Calu3 (cell line): ENCODE measurements at places on chromosomes 7 and 10. TPM values are rescaled to one million over a fixed set of nuclear protein-coding genes. Genes with fewer than 3 reads are reported as not detected.

GRCh38 chr7:47580811-47581331 lies 1.0 kb downstream of the TNS3 start:
- peak; percentile 43 for DNase-seq

DNA sequence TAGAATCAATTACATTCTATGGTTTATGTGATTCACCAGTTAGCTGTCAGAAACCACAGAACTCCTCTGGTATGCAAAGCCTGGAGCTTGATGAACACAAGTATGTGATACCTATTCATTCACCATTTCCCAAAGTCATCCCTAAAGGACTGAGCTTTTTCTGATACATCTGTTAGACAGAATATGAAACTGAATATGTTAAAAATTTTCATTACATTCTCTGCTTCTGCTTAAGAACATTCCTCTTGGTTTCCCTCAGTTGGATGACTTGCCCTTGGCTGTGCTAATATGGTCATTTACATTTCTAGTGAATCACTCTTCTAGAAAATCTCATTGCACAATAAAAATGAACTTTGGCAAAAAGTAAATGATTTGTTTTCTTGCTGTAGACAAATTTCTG lies 10.8 kb upstream of the PON1 start:
- DNase-seq = no peak

DNA sequence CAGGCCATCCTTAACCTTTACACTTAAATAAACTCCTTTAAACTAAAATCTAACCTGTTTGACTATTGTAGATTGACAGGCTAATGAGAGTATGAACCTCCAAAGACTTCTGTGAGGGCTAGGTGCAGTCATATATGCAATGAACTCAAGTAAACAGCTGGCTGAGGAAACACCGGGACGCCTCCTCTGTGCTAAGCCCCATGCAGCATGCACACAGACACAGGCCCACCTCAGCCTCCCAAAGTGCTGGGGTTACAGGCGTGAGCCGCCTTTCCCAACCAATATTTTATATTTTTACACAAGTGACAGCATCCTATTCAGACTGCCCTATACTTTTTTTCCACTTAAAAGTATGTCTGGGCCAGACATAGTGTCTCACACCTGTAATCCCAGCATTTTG lies 1.5 kb upstream of the FXYD4 start:
- DNase-seq = no peak

- no peak for DNase-seq
Measured at GRCh38 chr7:69962186-69963065, 364.2 kb downstream of the AUTS2 start.

DNA sequence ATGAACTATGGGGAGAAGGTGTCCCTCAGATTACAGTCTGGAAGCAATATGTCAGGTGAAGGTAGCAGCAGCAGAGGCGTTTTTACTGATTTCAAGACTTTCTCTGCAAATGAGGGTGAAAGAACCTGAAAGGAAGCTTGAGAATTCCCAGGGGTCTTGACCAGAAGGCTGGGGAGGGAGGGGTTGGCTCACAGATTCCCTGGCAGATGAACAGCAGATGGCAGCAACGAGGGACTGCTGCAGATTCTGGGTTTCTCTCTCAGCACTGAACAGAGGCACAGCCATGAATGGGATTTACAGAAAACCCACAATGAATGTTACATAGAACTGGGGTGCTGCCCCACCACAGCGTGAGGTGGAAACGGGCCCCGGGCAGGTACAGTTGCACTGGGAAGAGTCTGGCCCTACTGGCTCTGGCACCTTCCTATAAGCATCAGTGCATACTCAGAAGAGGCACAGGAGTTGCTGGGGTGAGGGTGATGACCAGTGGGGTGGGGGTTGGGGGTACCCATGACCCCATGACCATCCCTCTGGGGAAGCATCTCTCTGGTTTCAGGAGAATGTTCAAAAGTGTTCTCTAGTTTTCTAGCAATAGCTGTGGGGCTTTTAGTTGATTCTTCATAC lies 317.8 kb downstream of the SH2D4B start:
- DNase-seq = peak; percentile 44

DNA sequence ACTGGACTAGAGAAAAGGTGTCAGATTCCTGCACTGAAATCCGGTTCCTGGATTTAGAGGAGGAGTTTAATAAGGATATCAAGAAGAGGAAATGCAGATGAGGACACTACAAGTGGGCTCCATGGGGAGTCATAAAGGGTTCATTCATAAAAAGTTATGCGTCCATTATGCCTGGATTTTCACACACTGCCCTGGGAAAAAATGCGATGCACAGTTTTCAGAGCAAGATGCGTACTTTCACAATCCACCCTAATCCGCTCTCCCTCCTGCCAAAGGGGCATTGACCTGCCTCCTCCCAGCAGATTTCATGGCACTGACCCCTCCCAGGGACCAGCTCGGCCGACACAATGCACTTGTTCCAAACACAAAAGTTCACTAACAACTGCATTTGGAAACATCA lies 42.2 kb upstream of the OPALIN start:
- no peak for DNase-seq

GRCh38 chr7:2182461-2182860 lies 50.3 kb downstream of the MAD1L1 start:
- no peak for DNase-seq

DNA sequence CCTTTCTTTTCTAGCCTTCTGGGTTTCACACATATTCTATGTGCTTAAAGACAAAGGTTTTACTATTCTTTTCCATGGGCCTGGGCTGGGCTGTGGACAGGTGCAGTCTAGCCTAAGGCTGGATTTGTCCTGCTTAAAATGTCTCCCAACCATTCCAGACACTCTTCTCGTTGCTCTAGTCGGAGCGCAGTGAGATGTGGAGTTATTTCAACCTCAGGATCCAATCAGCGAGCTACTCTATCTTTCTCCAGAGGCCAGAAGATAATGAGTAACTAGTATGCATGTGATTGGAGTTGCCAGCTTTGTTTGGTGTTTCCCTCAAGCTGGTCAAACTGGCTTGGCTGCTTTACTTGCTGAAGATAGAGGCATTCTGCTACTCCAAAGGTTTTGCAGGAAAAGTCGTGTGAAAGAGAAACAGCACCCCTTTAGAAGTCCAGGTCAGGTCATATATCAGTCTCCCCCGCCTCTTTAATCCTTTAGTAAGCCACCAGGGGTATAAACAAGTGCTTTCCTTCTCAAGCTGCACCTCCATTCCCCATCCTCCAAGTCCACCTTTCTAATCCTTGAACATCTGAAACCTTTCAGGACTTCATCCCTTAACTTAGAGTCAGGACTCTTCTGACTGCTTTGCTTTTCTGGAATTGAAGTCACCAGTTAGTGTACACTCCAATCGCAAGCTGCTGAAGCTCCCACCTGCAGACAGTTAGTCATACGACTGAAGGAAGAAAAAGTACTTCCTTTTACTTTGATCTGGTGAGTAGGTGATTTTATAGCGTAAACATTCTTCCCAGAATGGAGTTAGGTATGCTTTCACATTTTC lies 78.8 kb downstream of the DNMBP start:
- DNase-seq = peak; percentile 78

DNA sequence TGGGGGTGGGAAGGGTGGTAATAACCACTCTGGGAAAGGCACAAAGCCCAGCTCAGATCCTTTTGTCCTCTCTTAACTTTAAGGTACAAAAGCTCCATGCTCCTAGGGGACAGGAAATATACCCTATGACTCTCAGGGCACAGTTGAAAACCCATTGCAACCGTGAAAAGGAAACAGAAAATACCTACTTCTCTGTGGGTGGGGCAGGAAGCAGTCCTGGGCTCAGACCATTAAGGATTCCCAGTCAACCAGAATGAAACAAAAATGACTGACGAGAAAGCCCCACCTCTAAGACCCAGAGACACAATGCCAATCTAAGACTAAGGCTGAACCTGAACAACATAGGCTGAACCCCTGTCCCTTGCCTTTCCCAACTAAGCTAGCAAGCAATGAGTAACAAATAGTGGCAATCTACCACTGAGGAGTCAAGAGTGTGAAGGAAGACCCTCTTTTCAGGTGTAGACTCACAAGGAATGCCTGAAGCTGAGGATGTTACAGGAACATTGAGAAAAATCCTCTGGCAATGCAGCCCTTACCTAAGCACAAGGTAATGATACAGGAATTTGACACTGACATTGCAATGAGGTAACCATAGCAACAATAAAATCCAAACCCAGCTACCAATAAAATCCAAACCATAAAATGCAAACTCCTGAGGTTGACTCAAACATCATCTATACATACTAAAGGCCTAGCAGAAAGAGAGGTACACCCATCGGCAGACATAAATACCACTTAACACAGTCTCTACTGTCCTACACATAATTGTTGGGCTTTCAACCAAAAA lies 380.1 kb downstream of the HPSE2 start:
- no peak for DNase-seq

DNA sequence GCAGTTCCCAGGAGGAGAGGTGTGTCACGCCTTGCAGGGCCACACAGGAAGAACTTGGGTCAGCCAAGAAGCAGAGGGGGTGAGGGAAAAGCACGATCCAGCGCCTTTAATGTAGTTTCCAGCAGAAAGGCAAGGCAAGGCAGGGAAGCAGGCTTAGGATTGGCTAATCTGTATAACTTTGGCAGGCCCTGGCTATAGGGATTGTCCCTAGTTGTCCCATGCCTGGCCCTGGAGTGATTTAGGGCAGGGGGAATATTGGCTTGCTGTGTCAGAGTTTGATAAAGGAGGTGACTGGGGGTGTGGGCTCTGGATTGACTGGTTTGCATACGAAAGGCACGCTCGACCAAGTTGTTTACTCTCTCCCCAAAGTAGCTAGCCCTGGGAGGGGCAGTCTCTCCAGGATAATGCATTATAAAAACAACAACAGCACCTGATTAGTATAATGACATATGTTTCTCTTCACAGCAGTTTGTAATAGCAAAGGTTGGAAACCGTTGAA lies 44.5 kb downstream of the RBM28 start:
- DNase-seq = no peak

DNA sequence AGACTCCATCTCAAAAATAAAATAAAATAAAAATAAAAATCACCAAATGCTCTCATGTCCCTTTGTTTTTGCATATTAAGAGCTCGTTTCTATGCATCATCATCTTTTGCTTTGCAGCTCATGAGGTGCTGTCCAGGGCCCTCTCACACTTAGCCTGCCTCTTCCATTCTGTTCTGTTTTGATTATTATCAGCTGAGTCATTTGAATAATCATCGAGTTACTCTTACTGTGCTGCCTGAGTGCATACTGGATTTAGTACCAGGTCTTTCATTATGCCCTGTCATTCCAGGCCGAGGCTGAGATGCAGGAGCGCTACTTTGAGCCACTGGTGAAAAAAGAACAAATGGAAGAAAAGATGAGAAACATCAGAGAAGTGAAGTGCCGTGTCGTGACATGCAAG lies 33.0 kb downstream of the UCMA start:
- no peak for DNase-seq

DNA sequence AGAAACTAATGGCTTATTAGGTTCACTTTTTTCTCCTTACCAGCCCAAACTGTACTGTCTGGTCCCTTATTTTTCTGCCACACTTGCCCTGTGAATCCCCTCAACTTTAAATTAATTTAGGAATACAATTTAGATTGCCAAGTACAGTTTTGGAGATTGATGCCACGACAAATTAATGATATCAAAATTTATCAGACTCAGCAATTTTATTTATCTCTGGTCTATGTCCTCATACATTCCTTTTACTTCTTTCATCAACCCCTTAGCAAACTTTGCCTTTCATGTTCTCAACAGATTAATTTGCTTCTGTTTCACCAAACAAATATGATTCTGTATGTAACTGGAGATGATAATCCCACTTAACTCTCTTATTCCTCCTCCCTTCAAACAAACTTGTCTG lies 38.2 kb downstream of the SHOC2 start:
- DNase-seq = no peak

GRCh38 chr10:11762706-11763500 lies 20.7 kb downstream of the ECHDC3 start:
- DNase-seq = no peak

DNA sequence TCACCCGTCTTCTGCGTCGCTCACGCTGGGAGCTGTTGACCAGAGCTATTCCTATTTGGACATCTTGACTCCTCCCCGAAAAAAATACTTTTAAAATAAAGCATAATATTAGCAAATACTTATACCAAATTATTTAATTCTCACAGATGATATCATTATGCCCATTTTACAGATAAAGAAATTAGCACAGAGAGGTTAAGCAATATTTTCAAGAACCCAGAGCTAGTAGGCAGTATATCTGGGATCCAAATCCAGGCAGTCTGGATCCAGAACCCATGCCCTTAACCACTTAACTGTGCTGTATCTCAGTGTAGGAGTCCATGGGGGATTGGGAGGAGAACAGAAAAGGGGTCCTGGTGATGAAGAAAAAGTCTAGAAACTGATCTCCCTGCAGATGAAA lies 6.1 kb downstream of the IQUB start:
- no peak for DNase-seq

- no peak for DNase-seq
Measured at GRCh38 chr10:97188261-97188711, 2.5 kb upstream of the SLIT1 start.

DNA sequence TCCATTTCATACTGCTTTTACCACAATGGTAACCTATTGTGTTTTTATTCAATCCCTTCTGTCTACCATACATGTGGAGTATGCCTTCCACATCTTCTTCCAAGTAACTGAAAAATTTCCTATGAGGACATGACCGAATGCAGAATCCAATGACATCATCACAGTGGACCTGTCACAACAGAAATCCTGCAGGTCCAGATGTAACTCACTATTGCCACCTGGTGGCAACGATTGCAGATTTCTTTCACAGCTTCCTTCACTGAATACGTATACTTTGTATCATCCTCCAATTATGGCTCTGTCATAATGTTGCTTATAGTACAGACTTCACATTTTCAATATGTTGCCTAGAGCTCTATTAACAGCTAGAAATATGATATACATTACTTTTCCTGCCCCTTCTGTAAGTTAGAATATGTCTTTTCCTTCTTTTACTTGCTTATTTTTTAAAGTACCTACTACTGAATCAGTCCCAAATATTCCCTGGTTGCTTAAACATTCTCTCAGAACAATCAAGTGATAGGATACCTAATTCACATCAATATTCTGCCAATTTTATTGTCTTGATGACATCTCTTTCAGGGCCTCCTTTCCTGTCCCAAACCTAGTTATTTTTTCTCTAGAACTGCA lies 45.4 kb downstream of the SLC13A1 start:
- peak; percentile 82 for DNase-seq

GRCh38 chr7:154427533-154427932 lies 375.3 kb downstream of the DPP6 start:
- DNase-seq = no peak

GRCh38 chr7:78487464-78487863 lies 688.9 kb downstream of the PHTF2 start:
- no peak for DNase-seq

Gene ARHGEF5
- 51.5 and 59.4 TPM in 2 replicates for total RNA-seq

Gene HOXA4
- total RNA-seq = 1.0 and 1.2 TPM in 2 replicates

Gene CYP2C19
- total RNA-seq = 3.6 and 4.5 TPM in 2 replicates

Gene MUC3A
- total RNA-seq = 6.3 and 12.7 TPM in 2 replicates

Gene DNAJC2
- 33.3 and 33.8 TPM in 2 replicates for total RNA-seq
